ENCODE measurements at places on chromosomes 13 and 19. TPM values are rescaled to one million over a fixed set of nuclear protein-coding genes. Genes with fewer than 3 reads are reported as not detected.

Gene SYMPK
- 62.7 TPM for total RNA-seq

Gene CEACAM1
- 627 TPM for total RNA-seq

Gene KLK8
- not detected for total RNA-seq

Gene DOHH
- 13.6 TPM for total RNA-seq

Gene PIBF1
- 19.1 TPM for total RNA-seq

Gene PLVAP
- total RNA-seq = 42.1 TPM

Gene ZNF610
- total RNA-seq = 0.79 TPM

Gene ERICH4
- total RNA-seq = not detected

Gene TMPRSS9
- total RNA-seq = 0.25 TPM

Gene C19orf33
- total RNA-seq = 333 TPM

Measured in left colon (tissue), 2 donors.